Stimulated activated CD4-positive, alpha-beta T cell treated with anti-CD3 and anti-CD28 coated beads, Interleukin-4, amount 100 ng/mL, for 4 hours (primary cell): ENCODE measurements at places on chromosomes 1 and 21.

DNA sequence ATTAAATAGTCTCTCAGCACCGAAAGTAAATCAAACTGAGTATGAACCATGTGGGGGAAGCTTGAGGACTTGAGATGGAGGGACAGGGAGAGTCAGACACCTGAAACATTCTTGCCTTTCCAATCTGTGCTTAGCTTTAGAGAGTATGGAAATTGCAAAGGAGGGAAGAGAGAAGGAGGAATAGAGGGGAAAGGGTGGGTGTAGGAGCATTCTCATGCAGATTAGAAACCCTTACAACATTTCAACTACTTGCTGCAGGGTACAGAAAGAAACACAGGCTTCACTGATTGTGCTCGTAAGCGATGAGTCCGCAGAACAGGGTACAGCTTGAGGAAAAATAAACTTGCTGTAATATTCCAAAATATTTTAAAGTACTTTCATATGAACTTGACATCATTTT lies 73.8 kb downstream of the NIBAN1 start:
- no peak for DNase-seq

- no peak for DNase-seq
Measured at GRCh38 chr1:93672069-93672468, 9.6 kb downstream of the BCAR3 start.

GRCh38 chr1:225848030-225848955 lies 33.9 kb downstream of the TMEM63A start:
- DNase-seq: no peak

GRCh38 chr1:163093579-163093978 lies 24.4 kb downstream of the RGS4 start:
- DNase-seq: no peak

- DNase-seq: no peak
Measured at GRCh38 chr1:176699821-176700220, 236.8 kb downstream of the PAPPA2 start.

GRCh38 chr1:3691421-3692204 lies 39.3 kb downstream of the TP73 start:
- DNase-seq: no peak

DNA sequence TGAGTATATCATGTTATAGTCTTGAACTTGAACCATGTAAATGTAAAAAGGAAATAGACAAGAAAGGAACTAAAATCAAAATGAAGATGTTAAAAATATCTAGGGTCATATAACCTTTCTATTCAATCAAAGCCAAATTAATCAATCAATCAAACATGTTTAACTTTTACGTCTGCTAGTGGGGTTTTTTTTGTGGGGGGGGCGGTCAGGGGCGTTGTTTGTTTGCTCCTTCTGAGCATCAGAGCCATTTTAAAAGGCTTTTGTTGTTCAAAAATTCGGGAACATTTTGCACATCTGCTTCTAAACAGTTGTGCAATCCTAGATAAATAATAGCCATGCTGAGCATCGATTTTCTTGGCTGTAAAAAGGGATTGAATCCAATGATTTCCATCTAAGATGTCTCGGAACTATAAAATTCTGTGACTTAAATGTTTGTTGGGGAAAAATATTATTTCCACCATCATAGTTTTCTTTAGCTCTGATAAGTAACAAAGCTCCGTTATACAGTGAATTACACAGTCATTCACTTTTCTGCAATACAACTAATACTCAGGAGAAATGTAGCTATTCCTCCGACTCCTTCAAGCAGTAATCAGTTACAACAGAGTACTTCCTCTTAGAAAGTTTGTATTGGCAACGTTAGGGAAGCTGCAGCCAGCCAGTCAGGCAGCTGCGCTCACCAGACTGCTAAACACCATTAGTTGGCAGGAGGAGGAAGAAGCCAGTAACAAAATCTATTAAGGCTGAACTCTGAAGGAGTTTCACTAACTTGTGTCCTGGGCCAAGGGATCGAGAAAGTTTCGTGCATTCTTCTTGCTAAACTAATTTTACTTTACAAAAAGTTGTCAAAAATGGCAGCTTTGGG lies 2.2 kb downstream of the SPATA6 start:
- no peak for DNase-seq

- DNase-seq: no peak
Measured at GRCh38 chr21:32329776-32330175, 31.1 kb downstream of the MRAP start.

- no peak for DNase-seq
Measured at GRCh38 chr1:64892576-64893573, 73.5 kb downstream of the JAK1 start.

- no peak for DNase-seq
Measured at GRCh38 chr1:201693890-201694607, 134.9 kb upstream of the IPO9 start.

DNA sequence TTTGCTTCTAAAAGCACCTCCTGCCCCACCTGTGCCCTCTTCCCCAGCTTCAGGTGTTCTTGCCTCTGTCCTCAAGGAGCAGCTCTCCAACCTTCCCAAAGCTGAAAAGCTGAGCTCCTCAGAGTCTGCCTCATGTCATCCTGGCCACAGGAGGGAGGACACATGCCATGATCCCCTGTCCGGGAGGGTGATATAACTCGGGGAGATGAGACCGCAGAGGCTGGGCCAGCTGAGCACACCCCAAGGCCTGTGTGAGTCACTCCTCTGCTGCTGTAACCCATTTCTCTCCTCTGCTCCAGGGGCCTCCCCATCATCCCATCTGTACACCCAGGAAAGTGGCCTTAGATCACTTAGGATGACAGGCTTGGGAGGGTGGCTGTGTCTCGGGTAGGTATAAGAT lies 49.8 kb downstream of the EPHB2 start:
- DNase-seq: no peak

DNA sequence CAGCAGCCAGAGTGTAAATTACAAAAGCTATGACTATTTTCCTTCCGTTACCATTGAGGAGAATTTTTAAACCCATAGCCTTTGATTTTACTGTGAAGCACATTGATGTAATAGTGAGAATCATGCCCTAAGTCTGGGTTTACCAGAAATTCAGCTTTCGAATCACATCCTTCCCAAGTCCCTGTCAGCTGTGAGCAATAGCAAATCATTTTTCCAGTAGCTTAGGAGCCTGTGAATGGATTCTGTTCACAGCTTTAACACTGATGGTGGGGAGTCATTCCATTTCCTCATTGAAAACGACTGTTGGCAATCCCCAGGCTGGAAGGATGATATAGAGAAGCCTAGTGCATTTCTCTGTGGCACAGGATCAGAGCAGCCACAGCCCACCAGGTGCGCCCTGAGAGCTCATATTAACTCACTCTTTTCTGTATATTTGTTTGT lies 82.2 kb upstream of the C1orf105 start:
- no peak for DNase-seq

DNA sequence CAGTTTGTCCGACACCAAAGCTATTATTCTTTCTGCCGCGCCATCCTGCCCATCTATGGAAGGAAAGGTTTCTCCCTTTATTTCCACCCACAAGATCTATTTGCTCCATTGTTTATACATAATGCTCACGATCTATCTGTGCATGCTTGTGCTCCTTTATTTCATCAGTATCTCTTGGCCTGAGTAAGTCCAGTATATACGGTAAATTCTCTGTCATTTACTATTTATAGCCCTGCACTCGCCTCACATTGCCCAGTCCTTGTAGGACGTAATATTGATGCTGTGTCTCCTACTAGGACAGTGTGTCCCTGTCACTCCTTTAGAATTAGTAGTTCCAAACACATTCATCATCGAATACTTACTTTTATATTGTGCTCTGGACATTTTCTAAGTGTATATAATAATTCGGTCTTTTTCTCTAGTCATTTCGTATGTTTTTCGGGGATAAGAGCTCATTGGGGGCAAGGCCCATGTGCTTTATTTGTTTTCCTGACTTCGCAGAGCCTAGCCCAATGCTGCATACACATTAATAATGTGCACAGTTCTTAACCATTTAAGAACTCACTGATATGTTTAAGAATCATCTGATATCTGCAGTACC lies 3.1 kb upstream of the NID1 start:
- no peak for DNase-seq

DNA sequence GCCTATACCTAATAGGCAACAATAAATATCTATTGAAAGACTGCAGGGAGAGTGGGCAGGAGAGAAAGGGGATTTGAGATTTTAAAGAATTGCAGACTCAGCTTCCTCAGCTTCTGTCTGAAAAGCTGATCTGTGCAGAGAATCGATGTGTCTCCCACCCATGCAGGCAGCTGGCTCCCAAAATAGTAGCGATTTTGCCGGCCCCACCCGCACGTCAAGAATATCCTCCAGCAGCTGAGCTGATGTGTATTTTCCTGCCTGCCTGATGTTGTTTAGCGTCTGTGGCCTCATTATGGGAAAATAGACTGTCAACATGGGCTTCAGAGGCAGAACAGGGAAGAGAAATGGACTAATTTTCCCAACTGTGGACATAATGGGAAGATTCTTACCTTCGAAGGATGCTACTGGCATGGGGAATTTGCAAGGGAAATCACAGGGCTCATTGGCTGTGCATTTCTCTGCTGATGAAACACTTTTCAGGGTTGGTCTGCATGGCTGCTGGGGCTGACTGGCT lies 699.8 kb downstream of the PTPRU start:
- DNase-seq: no peak

- DNase-seq: no peak
Measured at GRCh38 chr1:190494451-190494850, 16.8 kb upstream of the BRINP3 start.

- no peak for DNase-seq
Measured at GRCh38 chr1:230916587-230917283, 48.4 kb upstream of the C1orf198 start.

DNA sequence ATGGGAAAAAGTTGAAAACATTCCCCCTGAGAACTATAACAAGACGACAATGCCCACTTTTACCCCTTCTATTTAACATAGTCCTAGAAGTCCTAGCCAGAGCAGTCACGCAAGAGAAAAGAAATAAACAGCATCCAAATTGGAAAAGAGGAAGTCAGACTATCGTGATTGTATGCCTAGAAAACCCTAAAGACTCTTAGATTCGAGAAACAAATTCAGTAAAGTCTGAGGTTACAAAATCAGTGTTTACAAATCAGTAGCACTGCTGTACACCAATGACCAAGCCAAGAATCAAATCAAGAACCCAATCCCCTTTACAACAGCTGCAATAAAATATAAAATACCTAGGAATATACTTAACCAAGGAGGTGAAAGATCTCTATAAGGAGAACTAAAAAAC lies 72.4 kb downstream of the POU2F1 start:
- no peak for DNase-seq

DNA sequence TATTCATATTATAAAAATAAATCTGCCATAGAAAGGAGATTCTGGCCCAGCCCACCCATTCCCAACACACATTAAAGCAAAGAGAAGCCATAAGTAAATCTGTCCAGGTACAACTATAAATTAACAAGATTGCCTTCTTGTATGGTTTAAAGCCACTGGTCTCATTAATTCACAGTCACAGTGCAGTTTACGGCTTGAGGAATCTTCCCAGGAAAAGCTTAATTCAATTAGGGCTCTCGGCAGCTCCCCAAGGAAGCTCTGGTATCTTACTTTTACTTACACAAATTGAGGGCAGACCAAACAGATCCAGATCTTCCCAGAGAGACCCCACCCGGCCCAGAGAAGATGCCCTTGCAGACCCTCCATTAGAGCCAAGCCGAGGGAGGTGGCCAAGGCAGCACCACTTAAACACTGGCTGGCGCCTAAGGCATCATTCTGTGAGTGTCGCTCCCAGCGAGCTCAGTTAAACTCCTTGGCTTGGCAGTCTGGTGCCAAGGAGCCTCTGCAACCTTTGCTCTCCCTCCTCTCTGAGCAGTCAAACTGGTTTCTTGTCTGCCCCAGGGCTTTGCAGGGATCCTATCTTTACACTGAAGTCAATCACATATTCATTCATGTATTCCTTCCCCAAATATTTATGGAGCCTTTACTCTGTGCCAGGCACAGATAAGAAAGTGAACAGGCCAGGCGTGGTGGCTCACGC lies 10.7 kb downstream of the SLC9A1 start:
- DNase-seq: no peak

DNA sequence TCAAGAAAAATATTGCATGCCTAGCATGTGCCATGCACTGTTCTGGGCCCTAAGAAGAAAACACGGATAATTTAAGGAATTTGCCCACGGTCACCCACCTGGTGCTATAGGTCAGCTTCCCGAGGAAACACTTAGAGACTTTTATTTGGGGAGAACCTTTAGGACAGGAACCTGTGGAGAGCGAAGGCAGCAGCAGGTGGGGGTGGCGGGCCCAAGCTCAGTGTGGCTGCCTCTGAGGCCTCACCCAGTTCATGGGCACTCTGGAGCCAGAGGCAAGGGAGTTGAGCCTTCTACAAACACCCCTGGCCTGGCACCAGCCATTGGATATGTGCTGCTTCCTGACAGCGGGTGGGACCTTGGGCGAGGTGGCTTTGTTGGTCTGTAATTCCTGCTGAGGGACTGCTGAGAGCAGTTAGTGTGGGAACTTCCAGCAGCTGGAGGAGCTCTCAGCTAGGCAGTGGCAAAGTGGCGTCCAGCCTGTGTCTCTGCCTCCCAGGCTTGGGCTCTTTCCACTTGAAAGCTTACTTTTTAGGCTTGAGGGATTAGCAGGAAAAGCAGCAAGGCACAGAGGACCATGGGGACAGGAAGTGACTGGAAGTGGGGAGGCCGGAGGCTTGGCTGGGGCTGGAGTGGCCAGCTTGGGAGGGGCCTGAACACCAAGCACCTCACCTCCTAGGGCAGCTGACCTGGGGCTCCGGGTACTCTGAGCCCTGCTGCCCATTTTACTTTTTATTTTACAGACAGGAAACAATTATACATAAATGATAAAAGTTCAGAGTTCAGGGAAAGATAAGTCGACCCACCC lies 19.1 kb downstream of the MRPL37 start:
- no peak for DNase-seq

DNA sequence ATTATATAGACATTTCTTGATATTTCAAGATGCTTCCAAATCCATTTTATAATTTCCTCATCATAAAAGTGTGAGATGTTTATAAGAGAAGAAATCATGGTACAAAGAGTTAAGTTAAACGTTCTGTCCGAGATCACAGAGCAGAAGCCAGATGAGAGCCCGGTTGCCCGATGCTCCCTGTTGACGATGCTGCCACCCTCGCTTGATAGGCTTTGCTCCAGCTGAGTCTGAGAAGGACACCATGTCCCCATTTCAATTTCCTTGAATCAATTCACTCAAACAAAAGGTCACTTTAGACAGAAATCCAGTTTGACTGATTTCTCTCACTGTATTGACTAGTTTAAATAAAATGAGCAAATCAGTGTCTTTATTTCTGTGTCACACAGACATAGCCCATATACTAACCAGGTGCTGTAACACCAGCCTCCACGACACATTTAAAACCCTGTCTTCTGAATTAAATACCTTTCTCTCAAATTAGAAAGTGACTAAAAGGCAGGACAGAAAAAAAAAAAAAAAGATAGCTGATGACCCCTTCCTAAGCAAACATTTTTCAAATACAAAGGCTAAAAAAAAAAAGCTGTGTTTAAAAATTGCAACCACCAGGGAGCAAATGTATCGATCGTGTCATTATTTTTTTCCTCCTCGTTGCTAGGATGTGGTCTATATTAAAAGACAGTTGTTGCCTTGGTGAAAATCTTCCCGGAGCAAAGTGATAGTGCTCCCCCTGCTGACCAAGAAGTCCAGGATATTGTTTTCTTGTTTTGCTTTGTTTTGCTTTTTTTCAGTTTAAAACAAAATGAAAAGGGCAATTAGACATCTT lies 35.2 kb downstream of the DNASE2B start:
- no peak for DNase-seq

GRCh38 chr1:58395355-58395754 lies 151.2 kb downstream of the OMA1 start:
- DNase-seq: no peak

GRCh38 chr21:25487046-25487594 lies 120.2 kb downstream of the MRPL39 start:
- no peak for DNase-seq

GRCh38 chr1:35603468-35603867 lies 30.4 kb downstream of the TFAP2E start:
- DNase-seq: no peak
